ENCODE measurements at places on chromosomes 6 and 20.

DNA sequence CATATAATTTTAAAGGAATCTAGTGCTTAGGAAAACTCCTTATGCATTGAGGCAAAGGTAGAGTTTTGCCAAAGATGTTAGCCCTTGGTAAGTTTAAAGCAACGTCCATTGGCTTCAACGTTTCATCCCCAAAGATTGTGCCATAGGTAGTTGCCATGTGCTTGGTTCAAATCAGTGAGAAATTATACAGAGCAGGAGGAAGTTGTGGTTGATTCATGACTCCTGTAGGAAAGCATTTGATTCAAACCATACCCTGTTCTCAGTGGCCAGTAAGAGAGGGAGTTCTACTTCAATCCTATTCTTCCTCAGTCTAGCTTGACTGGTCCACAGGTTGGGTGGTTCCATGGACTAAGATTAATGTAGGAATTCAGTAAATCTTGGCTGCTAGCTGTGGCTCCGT, 535.6 kb downstream of the QKI start:
- no peak for DNase-seq

GRCh38 chr6:46961232-46961631, 39.5 kb upstream of the ADGRF5 start:
- DNase-seq: no peak

DNA sequence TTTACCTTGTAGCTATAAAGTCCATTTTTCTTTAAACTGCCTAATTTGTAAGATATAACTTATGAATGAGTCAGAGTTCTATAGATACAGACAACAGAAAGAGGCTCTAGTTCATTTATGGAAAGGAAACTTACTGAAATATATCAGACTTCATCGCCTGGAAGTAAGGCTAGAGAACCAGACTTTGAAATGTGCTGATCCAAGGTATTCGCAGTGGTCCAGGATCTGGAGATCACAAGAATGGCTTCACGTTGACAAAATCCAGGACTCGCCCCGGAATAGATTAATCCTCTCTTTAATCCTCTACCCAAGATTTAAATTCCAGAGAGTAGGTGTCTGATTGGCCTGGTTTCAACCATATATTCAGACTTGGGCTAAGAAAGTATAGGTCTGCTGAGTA, 69.1 kb upstream of the LOC128125822 start:
- no peak for DNase-seq

GRCh38 chr6:100179576-100179975, 185.6 kb upstream of the MCHR2 start:
- DNase-seq: no peak

- DNase-seq: no peak
Measured at GRCh38 chr6:134049176-134049575, 3.2 kb downstream of the SLC2A12 start.

GRCh38 chr6:316753-317038, 24.4 kb downstream of the DUSP22 start:
- no peak for DNase-seq

DNA sequence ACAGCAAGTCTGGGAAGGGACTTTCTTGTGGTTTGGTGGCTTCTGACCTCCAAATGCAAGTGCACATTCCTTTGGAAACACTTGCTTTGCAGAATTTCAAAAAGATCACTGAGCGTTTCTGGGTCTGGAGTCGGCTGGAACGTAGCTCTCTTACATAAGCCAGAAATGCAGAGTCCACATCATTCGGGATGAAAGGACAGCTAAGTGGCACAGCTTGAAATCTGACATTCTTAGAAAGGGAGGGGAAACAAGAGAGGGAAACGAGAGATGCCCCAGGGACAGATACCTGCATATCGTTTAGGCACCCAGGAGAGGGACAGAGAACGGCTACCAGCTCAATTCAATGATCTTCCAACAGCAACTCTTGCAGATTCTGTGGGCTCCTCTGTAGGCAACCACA, 118.7 kb downstream of the NFATC2 start:
- DNase-seq: no peak

DNA sequence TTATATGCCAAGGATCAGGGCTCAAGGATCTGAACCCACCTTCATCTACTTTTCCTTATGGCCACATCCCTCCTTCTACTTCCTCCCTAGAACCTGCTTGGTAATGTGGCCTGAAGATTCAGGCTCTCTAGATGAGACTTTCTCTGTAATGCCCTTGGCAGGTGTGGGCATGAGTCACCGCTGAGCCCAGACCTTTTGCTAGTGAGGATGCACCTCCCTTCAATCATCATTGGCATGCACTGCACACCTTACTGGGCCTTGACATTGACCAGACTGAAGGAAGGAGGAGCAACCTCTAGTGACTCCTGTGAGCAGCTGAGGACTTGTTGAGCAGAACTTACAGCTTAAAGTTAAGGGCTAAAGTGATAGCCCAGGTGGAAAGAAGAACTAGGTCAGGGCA, 405.3 kb downstream of the MAFB start:
- peak; percentile 62 for DNase-seq

DNA sequence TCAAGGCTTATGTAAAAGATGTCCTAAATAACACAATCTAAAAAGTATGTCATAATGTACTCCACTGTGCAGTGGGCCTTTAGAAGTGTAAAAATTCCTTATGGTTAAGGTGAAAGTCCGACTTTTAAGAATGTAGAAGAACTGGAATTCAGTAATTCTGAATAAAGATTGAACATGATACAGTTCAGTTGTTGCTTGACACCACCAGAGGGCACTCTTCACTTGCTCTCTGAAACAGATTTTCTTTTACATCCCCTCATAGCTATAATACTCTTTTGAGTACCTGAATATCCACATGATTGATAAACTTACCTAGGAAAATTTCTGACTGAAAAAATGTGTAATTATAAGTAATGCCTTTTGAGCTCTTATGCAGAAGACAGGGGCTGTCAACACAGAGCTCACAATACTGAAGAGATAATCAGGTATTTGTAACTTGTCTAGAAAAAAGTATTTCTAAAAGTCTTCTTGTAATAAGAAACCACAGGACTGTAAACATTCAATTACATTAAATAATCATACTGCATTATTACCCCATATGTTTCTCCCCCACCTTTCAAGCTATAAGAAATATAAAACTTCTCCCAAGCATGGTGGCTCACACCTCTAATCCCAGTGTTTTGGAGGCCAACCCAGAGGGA, 92.1 kb downstream of the POPDC3 start:
- DNase-seq: peak; percentile 35

- no peak for DNase-seq
Measured at GRCh38 chr6:41408982-41409381, 73.6 kb downstream of the NCR2 start.

DNA sequence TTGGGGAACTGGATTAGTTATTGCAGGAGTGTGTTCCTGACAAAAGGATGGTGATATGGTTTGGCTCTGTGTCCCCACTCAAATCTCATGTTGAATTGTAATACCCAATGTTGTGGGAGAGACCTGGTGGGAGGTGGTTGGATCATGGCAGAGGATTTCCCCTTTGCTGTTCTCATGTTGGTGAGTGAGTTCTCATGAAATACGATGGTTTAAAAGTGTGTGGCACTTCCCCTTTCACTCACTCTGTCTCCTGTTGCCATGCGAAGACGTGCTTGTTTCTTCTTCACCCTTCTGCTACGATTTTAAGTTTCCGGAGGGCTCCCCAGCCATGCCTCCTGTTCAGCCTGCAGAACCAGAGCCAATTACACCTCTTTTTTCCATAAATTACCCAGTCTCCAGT, 16.2 kb upstream of the TREM1 start:
- DNase-seq: no peak

- DNase-seq: no peak
Measured at GRCh38 chr6:56235245-56235644, 12.1 kb downstream of the COL21A1 start.

DNA sequence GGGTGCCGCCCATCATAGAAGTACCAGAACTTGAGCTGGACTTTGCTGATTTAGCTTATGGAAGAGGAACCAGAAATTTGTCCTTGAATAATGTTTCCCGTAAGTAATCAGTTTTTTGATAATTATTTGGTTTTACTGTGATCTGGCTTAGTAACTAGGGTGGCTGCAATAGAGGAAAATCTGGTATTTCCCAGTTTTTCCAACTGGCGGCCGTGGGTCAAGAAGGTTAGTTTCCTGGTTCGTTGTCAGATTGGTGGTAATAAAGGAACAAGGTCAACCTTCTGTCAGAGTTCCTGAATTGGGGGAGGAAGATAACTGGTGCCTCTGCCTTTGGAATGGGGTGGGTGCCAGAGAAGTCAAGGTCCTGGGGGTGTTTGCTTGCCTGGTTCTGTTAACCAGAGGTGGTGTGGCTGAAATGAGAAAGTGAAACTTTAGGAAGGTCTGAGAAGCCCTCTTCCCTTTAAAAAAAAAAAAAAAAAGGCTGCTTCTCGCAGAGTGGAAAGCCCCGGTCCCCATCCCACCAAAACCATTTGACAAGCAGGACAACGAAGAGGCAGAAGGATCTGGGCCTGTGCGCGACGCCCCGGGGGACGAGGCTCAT, at the start of gene CALHM6:
TSS of gene CALHM6 (plus strand) at position 45 of the 601 bp plus-strand sequence. CDS start at position 600, 555 bp downstream.
- DNase-seq: no peak
